ENCODE measurements at places on chromosomes 16 and 17. TPM values are rescaled to one million over a fixed set of nuclear protein-coding genes. Genes with fewer than 3 reads are reported as not detected.

Gene ENPP7
- total RNA-seq = 1.4 TPM

Gene ARL5C
- not detected for total RNA-seq

Gene OTOP2
- not detected for total RNA-seq

Gene GSG1L2
- total RNA-seq = not detected

Gene DPEP2NB
- not detected for total RNA-seq

Gene GPT2
- total RNA-seq = 17.4 TPM

Gene GNG13
- total RNA-seq = not detected

Gene KCNJ16
- total RNA-seq = not detected

Gene MT1A
- total RNA-seq = not detected

Gene SLC43A2
- 148 TPM for total RNA-seq

Gene PMFBP1
- total RNA-seq = 5.7 TPM

All from activated B cell treated with CpG ODN at 0.5 μM for 24 hours (primary cell).